ENCODE measurements at places on chromosomes 6 and 20. TPM values are rescaled to one million over a fixed set of nuclear protein-coding genes. Genes with fewer than 3 reads are reported as not detected.

MYLK4 gene
- total RNA-seq, result 2.0 TPM

RAD21L1 gene
- not detected for total RNA-seq

SLC13A3 gene
- total RNA-seq, result not detected

GHRH gene
- not detected for total RNA-seq

GGTLC1 gene
- total RNA-seq, result not detected
